Stimulated activated CD4-positive, alpha-beta T cell treated with anti-CD3 and anti-CD28 coated beads, Interleukin-2, amount 100 ng/mL, for 48 hours (primary cell): ENCODE measurements at places on chromosomes 11 and 22.

DNA sequence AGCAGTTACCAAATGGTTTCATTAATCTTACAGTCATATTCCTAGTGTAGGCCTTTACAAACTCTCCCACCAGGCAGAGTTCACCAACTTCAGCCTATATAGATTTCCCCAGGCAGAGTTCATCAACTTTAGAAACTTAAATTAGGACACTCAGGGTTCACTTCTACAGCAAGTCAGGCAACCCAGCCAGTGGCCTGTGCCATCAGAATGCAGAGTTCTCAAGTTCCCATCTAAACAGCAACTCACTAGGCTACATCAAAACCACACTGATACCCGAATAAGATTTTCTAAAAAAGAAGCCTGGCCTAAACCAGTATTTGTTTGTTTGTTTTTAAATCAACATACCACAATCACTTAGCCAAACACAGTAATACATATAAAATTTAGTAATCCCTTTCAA lies 33.7 kb downstream of the PICALM start:
- DNase-seq, result no peak

DNA sequence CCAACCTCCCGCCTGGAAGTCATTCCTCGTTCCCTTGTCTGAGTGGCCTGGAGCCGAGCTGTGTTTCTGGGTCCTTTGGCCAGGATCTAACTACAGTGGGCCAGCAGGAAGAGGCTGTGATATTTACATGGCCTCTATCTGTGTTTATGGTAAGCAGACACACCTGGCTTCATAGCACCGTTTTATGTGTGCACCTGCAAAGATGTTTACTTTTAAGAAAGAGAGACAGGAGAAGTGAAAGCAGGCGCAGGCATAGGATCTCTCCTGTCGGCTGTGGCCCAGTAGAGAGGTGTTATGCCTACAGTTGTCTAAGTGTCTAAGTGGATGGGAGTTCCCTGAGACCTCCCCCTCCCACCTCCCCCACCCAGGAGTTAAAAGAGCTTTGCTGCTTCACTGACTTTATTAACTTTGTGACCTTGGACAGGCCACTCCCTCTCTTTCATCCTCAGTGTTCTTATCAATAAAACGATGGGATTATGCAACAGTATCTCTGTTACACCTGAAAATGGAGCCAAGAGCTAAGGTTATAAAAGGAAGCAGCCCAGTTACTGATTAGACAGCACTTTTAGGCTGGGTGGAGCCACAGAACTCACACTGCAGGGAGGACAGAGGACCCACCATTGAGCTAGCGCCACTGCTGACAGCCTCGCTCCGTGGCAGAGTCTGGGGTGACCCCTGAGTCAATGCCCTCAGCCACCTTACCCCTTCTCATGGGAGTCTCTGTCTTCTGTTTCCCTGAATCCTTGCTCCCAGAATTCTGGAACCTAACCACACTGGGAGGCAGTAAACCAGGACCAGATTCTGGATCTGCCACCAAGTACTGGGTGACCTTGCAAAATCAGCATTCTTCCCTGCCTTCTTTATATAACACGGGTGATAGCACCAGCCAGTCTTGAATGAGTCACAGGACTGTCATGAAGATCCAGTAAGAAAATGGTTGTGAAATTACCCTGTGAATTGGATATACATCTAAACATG lies 22.0 kb downstream of the ST14 start:
- no peak for DNase-seq

GRCh38 chr11:96114178-96115064 lies 190.5 kb upstream of the MTMR2 start:
- DNase-seq, result no peak

- no peak for DNase-seq
Observed at GRCh38 chr11:212150-213100, 4.9 kb downstream of the RIC8A start.

DNA sequence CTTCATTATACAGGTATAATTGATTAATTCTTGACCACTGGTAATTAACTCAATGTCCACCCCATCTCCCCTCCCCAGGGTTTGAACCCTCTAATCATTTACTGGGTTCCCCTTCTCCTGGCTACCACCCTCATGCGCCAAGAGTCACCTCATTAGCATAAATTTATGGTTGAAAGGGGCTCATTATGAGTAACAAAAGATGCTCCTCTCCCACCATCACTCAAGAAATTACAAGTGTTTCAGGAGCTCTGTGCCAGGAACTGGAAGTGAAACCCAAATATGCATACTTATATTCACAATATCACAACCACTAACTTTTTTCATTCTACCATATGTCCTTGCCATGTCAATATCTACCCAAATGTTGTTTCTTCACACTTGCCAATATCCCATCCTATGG lies 7.8 kb upstream of the STIP1 start:
- no peak for DNase-seq

DNA sequence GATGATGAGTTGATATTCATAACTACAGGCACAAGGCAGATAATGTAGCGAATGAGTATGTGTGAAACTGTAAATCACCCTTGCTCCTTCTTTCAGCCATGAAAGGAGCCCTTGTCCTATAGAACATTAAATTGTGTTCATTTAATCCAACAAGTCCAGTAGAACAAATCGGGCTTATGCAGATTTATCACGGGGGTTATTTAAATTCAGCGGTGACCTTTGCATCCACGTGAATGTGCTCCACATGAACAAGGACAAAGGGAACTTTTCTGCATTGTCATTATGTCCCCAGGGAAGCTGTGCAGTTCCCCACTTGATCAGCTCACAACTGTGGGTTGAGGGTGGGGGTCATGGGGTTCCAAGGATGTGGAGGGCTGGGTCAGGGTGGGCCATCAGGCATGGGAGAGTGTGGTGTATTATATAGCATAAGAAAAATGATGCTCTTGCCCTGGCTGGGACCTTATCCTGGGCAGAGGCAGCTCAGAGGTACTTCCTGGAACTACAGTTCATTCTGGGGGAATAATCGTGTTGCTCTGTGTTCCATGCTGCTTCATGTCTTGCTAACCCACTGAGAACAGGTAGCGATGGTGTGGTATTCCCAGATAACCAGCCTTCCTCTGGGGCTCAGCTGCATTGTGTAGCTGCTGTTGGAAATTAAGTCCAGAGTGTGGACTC lies 306.6 kb downstream of the FAT3 start:
- no peak for DNase-seq

DNA sequence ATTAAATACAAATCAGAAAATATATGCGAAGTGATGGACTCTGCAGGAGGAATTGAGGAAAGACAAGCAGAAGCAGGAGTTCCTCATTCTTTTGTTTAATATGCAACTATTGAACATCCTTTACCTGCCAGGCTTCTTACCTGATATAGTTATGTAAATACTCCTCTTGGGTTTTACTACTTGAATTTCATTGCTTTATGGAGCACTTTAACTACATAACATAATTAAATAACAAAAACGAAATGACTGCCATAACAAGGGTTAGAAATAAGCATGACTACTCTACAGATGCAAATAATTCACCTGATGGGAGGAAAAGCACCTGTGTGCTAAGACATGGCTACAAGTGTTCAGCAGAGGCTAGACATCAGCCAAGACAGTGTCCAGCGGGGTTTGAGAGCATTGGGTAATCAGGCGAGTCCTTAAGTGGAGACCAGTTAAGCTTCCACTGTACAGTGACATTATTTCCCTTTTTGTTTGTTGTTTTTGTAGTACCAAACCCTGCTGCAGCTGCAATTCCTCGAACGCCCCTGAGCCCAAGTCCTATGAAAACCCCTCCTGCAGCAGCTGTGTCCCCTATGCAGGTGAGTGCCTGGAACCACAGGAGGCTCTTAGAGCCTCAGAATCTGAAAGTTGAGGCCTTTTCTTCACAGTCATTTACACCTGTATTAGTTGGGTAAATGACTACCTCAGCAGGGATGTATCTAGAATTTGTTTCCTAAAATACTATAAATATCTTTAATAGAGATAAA lies 67.4 kb downstream of the SPECC1L start:
- no peak for DNase-seq

DNA sequence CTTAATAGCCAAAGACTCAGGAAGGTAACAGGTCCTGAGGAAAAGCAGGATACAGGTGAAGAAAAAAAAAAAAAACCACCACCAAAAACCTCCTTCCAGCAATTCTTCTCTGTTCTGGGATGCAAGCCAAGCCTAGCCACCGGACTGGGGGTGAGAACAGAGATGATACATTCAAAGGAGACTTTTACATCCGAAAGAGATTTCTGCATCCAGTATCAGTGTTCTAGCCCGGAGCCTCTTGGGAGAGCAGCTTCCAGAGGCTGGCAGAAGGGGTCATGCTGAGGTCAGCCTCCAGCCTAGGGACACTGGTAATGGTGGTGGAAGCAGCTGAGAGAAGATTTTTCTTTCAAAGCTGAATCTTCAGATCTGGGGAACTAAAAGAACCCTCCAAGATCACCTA lies 76.2 kb downstream of the KCNC1 start:
- DNase-seq, result no peak

- DNase-seq, result no peak
Observed at GRCh38 chr11:12941671-12942070, 67.4 kb upstream of the RASSF10 start.

DNA sequence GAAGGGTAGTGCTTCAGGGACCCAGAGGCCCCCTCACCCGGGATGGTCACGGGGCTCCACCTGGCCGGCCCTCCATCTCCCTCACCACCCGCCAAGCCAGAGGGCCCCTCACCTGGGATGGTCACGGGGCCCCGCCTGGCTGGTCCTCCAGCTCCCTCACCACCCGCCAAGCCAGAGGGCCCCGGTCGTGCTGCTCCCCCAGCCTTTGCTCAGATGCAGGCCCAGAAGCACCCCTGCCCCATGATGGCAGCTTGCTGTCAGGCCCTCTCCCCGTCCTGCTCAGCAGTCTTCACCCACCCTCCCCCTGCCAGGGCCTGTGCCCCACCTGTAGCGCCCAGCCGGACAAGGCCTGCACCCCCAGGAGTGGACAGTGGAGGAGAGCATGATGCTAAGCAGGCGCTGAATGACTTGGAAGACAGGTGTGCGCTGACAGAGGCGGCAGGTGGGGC lies 7.3 kb downstream of the DENND6B start:
- DNase-seq, result no peak

DNA sequence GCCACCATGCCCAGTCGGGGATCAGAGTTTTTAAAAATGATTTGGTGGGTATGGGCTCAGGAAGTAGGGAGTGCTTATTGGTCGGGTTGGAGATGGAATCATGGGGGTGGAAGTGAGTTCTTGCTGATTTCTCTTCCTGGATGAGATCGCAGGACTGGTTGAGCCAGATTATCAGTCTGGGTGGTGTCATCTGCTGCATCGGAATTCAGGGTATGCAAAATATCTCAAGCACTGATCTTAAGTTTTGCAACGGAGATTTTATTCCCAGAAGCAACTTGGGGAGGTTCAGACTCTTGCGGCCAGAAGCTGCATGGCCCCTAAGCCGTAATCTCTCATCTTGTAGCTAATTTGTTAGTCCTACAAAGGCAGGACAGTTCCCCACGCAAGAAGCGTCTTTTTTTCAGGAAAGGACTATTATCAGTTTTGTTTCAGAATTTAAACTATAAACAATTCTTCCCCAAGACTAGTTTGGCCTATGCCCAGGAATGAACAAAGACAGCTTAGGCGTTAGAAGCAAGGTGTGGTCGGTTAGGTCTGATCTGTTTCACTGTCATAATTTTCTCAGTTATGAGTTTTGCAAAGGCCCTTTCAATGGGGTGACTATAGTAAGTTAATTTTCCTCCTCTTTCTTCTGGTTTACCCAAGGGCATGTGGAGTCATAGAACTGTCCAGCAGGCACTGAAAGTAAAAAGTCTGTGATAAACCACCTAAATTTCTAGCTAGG lies 1.4 kb upstream of the PIWIL3 start:
- no peak for DNase-seq

DNA sequence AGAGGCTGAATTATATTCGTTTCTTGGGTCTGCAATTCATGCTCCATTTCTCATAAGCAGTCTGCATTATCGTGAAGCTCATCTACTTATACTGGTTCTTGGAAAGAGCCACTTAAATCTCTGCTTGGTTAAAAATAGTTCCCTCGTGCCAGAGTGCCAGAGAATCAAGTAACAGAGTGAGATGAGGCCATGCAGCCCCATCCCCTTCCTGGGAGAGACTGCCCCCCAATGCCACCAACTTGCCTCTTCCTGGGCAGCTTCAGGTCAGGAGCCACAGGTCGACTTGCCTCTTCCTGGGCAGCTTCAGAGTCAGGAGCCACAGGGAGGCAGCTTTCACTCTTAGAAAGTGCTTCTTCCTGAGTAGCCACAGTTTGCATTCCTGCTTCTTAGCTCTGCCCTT lies 223.9 kb upstream of the ZBED5 start:
- no peak for DNase-seq

GRCh38 chr11:93033093-93033492 lies 63.6 kb downstream of the MTNR1B start:
- no peak for DNase-seq

GRCh38 chr11:65501472-65502273 lies 2.8 kb downstream of the MALAT1 start:
- no peak for DNase-seq

DNA sequence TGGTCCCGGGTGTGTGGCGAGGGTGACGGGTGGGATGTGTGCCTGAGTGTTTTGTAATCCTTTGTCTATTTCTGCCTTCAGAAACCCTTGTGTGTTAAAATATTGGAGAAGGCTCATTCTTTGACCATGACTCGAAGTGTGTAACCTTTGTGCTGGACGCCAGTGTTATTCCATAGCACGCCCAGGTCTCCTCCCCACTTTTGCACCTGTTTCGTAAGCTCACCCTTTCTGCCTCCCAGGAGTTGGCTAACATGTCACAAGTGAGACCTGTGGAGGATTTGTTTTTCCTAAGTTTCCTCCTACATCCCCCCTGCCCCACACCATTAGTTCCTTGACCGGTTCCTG lies 382 bp downstream of the C11orf54 start:
- DNase-seq, result no peak

DNA sequence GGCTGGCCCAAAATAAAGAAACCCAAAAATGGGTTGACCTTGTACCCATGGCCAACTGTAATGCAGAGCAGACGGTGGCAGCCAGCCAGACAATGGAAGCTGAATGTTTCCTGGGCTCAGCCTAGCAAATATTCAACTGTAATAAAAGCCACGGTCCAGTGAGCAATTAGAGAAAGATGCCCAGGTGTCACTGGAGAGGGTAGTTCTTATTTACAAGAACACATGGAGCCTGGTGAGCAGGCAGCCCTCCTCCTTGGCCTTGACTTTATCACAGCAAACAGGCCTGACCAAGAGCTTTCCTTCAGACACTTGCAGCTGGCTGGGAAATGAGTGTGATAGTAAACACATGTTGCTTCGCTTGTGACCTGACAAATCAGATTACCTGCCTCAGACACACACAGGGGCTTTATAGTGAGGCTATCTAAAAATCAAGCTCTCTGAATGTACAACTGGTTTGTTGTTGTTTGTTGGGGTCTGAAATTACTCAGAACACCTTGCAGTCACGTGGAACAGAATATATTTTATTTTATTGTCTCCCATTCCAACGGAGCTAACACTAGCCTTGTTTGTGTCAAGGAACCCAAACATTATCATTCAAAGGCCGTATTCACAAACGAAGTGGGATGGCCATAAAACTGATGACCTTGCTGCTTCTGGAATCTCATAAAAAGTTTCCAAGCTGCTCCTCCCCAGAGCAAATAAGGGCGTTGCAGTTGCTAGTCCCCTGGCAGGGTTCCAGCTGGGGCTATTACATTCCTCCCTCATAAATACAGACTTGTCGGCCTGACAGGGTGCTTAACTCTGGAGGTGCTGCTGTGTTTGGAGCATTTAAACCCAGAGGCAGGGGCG lies 161.1 kb downstream of the BBOX1 start:
- DNase-seq, result no peak

- no peak for DNase-seq
Observed at GRCh38 chr11:112404112-112404511, 143.5 kb upstream of the PLET1 start.

- DNase-seq, result no peak
Observed at GRCh38 chr11:13311570-13311969, 34.0 kb downstream of the BMAL1 start.

GRCh38 chr11:92670308-92670890 lies 299.1 kb upstream of the MTNR1B start:
- DNase-seq, result no peak
